Activated CD4-positive, alpha-beta T cell treated with anti-CD3 and anti-CD28 coated beads, Interleukin-2, amount 10 ng/mL, durations not matched to agents 7 days and 5 days (primary cell): ENCODE measurements at places on chromosomes 4 and X. TPM values are rescaled to one million over a fixed set of nuclear protein-coding genes. Genes with fewer than 3 reads are reported as not detected.

DNA sequence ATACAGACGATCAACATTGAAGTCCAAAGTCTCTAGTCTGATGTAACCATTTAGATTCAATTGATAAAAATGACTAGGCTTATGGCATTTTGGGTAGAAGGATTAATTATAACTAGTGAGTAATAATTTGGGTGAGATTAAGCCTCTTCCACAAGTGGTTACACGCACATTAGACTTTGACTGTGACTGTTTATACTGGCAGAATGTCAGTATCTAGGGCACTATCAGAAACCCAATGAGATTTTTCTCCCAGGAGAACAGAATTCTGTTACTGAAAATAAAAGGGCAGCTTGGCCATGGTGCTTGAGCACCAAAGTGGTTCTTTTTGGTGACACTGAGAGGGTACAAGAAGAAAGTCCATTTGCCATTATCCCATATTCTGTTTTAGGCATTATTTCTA is 3.3 kb downstream of the PLS3 start:
- DNase-seq, result no peak
- peaks cover 4% of the 10 kb centered on the region for H3K4me1 ChIP-seq
- H3K36me3 ChIP-seq, result no peaks in the 10 kb centered on the region
- peaks cover 21% of the 10 kb centered on the region for H3K27me3 ChIP-seq
- no peak overlapping the region for H3K27ac ChIP-seq

DNA sequence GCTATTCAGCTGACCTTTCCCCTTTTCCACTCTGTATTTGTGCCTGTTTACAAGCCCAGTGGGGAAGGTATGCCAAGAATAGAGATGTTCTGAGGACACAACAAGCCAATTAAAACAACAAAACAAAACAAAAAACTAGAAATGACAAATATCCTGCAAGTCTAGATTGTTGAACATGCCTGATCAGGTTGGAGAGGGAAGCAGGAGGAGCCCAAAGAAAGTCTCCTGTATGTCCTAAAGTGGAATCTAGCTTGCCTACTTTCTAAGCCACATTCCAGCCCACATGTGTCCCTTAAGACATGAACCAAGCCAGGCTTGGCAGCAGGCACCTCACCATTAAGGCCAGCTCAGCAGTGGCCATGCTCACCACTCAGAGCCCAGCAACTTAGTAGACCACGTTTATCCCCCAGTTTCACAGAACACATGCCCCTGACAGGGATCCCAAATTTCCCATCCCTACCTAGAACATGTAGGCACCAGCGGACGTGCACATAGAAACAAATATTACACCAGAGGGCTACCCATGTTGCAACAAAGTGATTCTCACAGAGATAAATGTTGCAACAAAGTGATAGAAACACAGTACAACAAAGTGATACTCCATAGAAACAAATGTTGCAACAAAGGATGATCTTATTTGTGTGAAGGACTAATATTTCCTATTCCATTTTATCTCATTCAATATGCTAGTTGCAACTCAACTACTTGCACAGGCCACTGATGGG is 48.3 kb downstream of the CD99L2 start:
- no peak overlapping the region for H3K27ac ChIP-seq
- no peak for DNase-seq
- H3K27me3 ChIP-seq, result no peaks in the 10 kb centered on the region
- no peak overlapping the region for H3K4me3 ChIP-seq
- H3K4me1 ChIP-seq, result peaks cover 7% of the 10 kb centered on the region

DNA sequence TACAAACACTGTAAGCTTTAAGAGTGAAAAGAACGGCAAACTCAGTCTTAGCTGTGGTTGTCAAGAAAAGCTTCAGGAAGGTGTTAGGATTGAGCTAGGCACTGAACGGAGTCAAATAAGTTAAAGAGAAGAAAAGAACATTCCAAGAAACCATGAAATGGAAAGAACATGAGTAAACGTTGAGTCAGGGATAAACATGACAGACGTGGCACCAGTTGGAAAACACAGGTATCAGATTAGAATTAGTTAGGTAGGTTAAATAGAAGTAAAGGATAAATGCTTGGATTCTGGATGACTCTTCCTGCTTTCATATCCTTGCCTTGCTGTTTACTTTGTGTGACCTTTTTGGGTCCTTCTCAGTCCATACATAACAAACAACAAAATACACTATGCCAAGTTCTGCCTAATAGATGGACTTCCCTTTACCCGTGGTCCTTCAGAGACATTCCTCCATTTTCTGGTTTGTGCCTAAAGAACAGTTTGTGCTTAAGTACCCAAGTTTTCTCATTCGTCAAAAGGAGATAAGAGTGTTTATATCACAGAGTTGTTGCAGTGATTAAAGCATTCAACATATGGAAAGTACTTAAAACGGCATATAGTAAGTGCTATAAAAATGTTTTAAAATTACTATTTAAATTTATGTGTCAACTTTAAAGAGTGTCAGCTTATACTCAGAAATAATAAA is 446.9 kb downstream of the TMA16 start:
- H3K27me3 ChIP-seq, result no peaks in the 10 kb centered on the region
- no peak overlapping the region for H3K4me3 ChIP-seq
- DNase-seq, result no peak
- H3K27ac ChIP-seq, result no peak overlapping the region

DNA sequence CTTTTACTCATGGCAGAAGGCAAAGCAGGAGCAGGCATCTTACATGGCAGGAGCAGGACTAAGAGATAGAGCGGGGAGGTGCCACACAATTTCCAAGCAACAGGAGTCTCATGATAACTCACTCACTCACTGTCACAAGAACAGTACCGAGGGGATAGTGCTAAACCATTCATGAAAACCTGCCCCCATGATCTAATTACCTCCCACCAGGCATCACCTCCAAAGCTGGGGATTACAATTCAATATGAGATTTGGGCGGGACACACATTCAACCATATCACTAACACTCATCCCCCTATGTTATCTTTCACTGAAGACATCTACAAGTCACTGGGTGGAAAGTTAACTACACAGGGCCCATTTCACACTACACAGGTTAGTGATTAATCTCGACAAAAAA is 25.4 kb upstream of the GLRB start:
- DNase-seq, result no peak
- H3K4me1 ChIP-seq, result no peaks in the 10 kb centered on the region
- H3K4me3 ChIP-seq, result no peak overlapping the region
- no peak overlapping the region for H3K27ac ChIP-seq

GRCh38 chr4:123418351-123418931 is 21.8 kb downstream of the SPRY1 start:
- H3K27me3 ChIP-seq, result no peaks in the 10 kb centered on the region
- peaks cover 4% of the 10 kb centered on the region for H3K36me3 ChIP-seq
- no peak overlapping the region for H3K4me3 ChIP-seq
- peaks cover 83% of the 10 kb centered on the region for H3K4me1 ChIP-seq

DNA sequence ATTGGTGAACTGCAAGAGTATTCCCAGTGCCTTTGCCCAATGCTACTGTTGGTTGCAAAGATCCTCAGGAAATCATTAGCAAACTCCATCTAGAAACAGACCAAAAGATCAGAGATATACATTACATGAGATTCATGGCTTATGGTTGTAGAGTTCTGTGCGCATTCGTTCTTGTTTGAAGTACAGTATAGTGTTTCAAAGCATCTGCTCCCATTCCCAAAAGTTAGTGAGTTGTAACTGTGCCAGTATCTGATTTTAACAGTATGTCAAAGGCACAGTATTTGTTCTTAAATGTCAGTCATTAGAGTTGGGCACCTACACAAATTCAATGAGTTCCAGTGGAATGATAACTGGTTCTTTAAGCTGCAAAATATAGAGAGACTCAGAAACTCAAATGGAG is 314.7 kb upstream of the ATOH1 start:
- no peaks in the 10 kb centered on the region for H3K27me3 ChIP-seq
- no peak for DNase-seq
- no peaks in the 10 kb centered on the region for H3K36me3 ChIP-seq
- H3K27ac ChIP-seq, result no peak overlapping the region

The ARMCX4 gene
- 0.96 TPM for total RNA-seq

The S100G gene
- not detected for total RNA-seq

The GLRA2 gene
- total RNA-seq, result not detected

The CPZ gene
- not detected for total RNA-seq

The NLGN4X gene
- 0.12 TPM for total RNA-seq
